NAMALWA (cell line): ENCODE measurements at places on chromosomes 3 and 15.

GRCh38 chr3:52452570-52453221 is 1.1 kb downstream of the TNNC1 start:
- no peak for DNase-seq

- no peak for DNase-seq
Observed at GRCh38 chr15:92608866-92609700, 46.5 kb downstream of the FAM174B start.

GRCh38 chr15:69194854-69195253 is 34.4 kb downstream of the GLCE start:
- DNase-seq = no peak

DNA sequence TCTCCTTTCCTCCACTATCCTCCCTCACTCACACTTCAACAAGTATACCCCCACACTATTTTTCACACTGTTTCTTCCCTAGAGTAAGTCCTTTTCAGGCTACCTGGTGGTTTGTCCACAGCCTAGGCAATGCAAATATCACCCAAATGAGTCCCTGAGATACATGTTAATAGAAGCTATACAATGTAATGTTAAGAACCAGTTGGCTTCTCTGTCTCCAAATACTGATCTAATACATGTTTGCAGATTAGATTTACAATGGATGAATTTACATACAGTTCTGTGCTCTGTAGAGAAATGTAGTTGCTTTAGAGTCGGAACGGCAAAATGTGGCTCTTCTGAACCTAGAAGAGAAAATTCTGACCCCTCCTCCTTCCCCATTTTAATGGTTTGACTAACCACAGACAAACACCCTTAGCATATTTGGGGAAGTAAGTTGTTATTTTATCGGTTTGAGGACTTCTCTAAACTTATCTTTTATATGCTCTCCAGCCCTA is 63.6 kb upstream of the MBNL1 start:
- peak; percentile 90 for DNase-seq

DNA sequence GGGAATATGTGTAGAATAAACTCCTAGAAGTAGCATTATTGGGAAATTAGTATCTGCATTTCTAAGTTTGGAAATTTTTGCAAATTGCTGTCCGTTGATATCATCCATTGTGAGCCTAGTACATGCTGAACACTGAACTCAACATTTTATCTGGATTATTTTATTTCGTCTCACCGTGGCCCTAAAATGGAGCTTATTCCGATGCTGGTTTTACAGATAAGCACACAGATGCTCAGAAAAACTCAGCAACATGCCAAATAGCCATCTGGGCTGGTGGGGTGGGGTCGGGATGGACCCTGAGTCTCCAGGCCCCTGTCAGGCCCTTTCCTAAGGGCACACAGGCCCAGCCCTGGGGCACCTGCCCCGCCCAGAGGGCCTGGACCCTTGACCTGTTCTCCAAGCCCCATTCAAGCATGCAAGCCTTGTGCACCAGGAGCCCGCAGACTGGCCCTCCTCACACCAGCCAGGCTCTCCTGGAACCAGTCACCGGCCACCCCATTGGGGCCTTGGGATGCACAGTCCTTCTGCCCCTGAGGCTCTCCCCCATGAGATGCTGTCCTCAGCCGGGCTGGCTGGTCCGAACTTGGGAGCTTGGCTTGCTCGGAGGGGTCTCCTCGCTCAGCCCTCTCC is 20.7 kb upstream of the KLF13 start:
- no peak for DNase-seq

GRCh38 chr3:22960105-22960984 is 242.8 kb upstream of the UBE2E2 start:
- peak; percentile 74 for DNase-seq

GRCh38 chr3:156553705-156554356 is 1.1 kb downstream of the SSR3 start:
- peak; percentile 56 for DNase-seq

DNA sequence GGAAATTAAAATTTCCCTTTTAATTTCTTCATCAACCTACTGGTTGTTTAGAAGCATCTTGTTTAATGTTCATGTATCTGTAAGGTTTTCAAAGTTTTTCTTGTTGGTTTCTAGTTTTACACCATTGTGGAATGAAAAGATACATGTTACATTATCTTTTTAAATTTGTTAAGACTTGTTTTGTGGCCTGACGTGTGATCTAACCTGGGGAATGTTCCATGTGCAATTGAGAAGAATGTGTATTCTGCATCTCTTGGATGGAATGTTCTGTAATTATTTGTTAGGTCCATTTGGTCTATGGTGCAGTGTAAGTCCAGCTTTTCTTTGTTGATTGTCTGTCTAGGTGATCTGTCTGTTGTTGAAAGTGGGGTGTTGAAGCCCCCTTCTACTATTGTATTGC is 45.7 kb downstream of the THSD4 start:
- no peak for DNase-seq

DNA sequence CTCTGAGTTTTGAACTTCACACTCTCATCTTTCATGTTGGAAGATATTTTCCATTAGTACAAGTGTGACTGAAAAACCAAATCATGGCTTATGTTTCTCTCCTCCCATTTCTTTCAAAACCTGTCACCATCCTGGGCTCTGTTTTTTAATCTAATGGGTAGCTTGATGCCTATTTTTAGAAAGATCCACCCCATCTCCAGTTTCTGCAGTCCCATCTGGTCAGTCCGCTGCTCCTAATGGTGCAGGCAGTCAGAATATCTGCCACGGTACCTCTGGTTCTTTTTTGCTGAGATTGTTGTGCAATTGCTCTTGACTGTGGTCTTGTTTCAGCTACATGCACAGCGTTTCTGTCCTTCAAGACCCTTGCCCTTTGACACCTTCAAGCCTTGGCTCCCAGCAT is 240.9 kb upstream of the CADM2 start:
- no peak for DNase-seq

DNA sequence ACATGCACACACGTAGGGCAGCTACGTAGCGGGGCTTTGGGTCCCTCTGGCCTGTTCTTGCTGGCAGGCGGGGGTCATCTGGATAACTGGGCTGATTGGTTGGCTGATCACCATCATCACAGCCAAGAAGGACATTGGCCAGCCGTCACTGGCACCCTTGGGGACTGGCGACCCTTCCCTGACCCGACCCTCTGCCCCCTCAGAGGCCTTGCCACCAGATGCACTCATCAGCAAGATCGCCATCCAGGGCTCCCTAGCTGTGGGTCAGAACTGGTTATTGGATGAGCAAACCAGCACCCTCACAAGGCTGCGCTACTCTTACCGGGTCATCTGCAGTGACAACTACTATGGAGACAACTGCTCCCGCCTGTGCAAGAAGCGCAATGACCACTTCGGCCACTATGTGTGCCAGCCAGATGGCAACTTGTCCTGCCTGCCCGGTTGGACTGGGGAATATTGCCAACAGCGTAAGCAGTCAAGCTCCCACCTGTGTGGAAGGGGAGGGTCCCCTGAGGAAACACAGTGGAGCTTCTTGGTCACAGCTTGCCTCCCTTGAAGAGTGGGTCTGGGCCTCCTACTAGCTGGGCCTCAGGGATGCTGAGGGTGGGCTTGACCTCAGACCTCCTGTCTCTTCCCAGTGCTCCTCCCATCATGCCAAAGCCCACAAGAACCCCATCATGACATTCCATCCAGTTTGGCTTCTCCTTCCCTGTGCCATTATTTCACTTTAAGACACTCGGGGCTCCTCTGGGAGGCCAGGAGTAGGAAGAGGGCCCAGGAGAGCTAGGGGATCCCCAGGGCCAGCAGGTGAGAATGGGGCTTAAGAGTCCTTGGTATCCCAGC is 2.4 kb downstream of the DLL4 start:
- DNase-seq = no peak

- no peak for DNase-seq
Observed at GRCh38 chr15:52765785-52766184, 24.4 kb downstream of the ONECUT1 start.

DNA sequence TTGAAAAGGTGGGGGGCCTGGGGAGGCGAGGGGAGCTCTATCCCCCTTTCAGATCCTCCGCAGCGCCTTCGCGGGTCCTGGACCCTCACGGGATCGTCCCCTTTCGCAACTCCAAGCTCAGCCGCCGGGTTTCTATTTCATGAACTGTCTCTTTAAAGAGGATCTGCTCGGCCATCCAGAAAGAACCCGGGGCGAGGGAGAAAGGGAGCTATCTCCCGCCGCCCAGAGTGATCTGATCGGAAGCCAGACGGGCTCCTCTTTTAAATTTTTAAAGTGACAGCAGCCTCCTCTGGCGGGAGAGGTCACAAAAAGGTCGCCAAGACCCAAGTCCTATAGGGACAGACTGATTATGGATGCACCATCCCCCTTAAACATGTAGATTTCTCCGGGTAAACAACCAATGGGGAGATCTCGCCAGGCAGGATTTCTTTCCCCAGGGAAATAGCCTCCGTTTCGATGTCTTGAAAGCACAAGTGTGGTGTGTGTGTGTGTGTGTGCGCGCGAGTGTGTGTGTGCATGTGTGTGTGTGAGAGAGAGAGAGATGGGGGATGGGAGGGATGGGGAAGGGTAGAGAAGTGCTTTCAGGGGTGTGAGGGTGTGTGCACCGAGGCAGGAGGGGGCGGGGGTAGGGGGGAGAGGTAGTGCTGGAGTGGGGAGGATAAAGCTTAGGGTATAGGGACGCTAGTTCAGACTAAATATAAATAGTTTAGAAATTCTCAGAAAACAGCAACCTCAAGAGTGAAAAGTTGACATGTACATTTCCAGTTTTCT is 516.1 kb downstream of the MECOM start:
- DNase-seq = peak; percentile 17

- DNase-seq = no peak
Observed at GRCh38 chr15:71194286-71194685, 79.0 kb downstream of the THSD4 start.
